Substantia nigra (tissue), 51 donors: ENCODE measurements at places on chromosomes 3 and 15.

DNA sequence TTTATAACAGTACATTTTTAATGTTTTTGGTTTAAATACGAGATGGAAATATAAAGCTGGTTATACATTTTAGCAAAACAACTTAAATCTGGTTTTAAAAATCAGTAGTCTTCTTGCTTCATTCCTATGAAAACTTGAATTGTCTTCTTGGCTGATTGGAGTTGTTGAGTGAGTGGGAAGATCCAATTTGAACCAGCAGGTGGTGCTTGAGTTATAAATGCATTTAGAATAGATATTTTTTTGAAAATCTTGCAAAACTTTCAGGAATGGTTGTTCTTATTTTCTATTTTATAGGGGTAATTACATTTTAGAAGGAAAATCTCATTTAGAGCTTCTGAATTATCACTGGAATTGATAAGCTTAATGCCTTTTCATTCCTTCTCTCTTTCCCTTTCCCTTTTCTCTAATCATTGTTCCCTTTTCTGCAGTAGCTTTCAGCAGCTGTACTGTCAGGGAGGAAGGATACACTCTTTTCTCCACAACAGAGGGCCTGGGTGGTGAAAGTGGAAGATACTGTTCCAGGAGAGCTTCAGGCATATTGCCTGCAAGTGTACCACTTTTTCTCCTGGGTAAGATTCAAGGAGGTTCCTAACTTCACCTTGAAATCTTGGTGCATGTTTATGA lies 335.6 kb downstream of the NLGN1 start:
- DNase-seq: no peak

GRCh38 chr15:50257924-50258323 lies 7.6 kb downstream of the HDC start:
- DNase-seq: no peak

DNA sequence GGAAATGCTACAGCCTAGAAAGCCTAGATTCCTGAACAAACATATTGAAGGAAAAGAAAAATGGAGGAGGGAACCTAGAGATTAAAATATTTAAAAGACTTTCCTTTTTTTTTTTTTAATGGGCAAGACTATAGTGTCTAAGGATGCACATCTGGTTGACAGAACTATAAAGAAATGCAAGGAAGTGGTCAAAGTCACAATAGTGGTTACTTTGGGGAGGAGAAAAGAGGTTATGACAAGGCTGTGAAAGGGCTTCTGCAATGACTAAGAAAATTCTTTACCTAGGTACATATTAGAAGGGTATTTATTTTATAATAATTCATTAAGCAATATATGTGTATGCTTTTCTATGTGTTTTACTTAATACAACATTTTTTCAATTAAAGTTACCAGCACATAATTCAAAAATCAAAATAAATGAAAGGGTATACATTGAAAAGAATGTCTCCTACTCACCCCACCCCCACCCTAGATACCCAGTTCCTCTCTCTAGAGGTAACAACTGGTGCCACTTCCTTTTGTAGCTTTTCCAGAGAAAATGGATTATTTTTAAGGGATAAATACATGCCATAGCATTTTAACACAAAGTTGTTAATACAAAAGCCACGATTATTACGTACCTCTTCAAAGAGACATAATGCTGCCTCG lies 70.1 kb downstream of the HERC1 start:
- no peak for DNase-seq

- DNase-seq: no peak
Measured at GRCh38 chr3:67642734-67643133, 11.7 kb downstream of the SUCLG2 start.

DNA sequence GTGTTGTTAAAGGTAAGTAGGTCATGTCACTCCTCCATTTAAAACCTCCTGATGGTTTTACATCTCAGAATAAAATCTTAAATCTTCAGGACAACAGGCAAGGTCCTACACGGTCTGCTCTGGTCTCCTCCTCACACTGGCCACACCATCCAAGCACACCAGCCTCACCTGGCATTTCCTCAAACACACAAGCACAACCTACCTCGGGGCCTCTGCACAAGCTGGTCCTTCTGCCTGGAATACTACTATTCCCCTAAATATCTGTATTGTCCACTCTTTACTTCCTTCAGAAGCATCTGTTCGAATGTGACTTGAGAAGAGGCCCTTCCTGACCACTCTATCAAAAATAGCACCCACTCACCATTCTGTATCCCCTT lies 1.8 kb downstream of the GORASP1 start:
- DNase-seq: no peak

- no peak for DNase-seq
Measured at GRCh38 chr3:24363242-24363641, 131.4 kb downstream of the THRB start.

GRCh38 chr3:178669022-178669601 lies 132.9 kb downstream of the KCNMB2 start:
- DNase-seq: no peak

- no peak for DNase-seq
Measured at GRCh38 chr3:195093731-195094130, 177.2 kb downstream of the XXYLT1 start.

DNA sequence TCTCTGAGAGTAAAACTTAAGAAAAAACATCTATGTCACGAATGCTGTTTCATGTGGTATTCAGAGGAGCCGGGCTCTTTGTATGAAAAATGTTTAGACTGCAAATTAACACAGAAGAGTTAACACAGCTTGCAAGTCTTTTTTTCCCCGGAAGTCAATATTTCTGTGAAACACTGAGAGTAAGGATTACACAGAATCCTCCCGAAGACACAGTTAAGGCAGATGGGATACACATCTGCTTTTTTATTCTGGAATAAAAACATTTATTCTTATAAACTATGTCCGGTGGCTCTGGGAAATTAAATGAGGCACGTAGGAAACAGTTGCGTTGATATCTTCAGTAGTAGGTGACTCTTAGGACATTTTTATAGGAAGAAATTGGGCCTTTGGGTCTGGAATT lies 180.6 kb downstream of the PTPRG start:
- DNase-seq: no peak
